ENCODE measurements at places on chromosomes 5 and 9.

GRCh38 chr5:16095612-16096011, 84.0 kb downstream of the MARCHF11 start:
- no peak for DNase-seq

DNA sequence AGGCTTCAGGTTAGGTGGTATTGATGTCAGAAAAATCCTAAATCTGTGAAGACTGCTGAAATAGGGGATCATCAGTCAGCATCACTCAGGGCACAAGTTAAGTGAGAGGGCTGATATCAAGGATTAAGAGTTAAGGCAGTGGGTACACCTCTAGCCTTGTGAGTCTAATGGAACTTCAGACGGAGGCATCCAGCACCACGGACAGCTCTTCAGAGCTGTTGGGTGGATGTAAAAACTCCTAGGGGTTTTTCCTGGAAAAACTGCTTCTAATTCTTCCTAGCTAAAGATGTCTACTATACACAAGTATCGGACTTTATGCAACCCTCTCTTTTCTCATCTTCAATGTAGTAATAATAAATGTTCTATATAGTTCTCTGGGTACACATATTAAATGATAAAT, 165.9 kb downstream of the SH3GL2 start:
- no peak for DNase-seq

DNA sequence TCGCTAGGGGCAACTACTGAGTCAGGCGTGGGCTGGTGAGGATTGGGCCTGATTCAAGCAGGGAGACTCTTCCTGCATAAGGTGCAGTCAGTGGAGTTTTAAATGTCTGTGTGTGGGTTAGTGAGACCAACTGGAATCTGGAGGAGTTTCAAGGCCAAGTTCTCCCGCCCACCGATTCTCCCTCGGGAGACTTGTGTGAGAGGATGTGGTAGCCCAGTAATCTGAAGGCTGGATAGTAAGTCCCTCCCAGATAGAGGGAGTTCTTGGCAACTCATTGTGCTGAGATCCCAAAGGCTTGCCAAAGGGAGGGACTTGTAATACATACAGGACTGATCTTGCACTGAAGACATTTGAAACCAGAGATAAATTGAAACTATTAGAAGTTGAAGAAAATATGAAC, 51.8 kb downstream of the WDR36 start:
- DNase-seq, result peak; percentile 79

- DNase-seq, result no peak
These were observed 93.0 kb upstream of the ANKRD55 start for GRCh38 chr5:56326116-56326515.

DNA sequence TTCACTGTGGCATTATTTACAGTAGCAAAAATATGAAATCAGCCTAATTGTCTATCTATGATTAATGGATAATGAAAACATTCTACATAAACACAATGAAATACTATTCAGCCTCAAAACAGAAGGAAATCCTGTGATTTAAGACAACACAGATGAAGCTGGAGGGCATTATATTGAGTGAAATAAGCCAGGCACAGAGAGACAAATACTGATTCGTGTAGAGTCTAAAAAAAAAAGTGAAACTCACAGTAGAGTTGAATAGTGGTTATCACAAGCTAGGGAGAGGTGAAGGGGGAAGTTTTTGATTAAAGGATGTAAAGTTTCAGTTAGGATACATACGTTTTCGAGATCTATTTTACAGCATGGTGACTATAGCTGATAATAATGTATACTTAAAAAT, 122.2 kb downstream of the ADAMTS6 start:
- DNase-seq, result no peak

DNA sequence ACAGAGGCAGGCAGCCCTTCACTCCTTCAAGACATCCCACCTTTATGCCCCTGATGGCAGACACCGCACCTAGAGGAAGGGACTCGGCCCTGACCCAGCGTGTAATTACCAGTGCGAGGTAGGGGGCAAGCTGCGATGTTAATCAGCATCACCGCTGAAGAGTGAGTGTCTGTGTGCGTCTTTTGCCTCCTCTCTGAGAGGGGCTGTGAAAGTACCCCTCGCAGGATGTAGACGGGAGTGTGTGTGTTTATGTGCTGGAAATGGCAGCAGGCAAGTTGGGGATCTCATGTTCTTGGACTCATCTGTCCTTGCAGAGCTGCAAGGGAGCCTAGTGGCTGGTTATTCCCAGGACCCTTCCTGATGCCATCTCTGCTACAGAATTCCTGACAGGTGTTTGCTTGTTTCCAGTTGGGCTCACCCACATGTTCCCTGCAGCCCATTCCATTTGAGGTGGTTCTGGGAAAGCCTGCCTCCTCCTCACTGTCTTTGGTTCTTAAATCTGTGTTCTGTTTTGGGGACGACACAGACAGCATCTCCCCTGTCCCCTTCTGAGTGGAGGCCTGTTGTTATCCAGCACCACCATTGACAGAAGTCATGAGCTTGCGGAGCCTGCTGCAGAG, 70.5 kb downstream of the ZNF618 start:
- no peak for DNase-seq

- DNase-seq, result no peak
These were observed 130.9 kb downstream of the CD180 start for GRCh38 chr5:67065696-67066095.

- DNase-seq, result no peak
These were observed 551.7 kb downstream of the RAB3C start for GRCh38 chr5:59134471-59135163.

- no peak for DNase-seq
These were observed 309.1 kb downstream of the NSG2 start for GRCh38 chr5:174354571-174354970.

- no peak for DNase-seq
These were observed 134.4 kb downstream of the ATG10 start for GRCh38 chr5:82106207-82106606.

GRCh38 chr5:100595812-100596173, 60.6 kb downstream of the FAM174A start:
- DNase-seq, result no peak

GRCh38 chr5:142713121-142713706, 27.3 kb upstream of the FGF1 start:
- DNase-seq, result peak; percentile 87

GRCh38 chr9:35690614-35691333, 1.0 kb upstream of the TPM2 start:
- DNase-seq, result peak; percentile 82

GRCh38 chr9:137688725-137689124, 69.9 kb downstream of the EHMT1 start:
- no peak for DNase-seq

DNA sequence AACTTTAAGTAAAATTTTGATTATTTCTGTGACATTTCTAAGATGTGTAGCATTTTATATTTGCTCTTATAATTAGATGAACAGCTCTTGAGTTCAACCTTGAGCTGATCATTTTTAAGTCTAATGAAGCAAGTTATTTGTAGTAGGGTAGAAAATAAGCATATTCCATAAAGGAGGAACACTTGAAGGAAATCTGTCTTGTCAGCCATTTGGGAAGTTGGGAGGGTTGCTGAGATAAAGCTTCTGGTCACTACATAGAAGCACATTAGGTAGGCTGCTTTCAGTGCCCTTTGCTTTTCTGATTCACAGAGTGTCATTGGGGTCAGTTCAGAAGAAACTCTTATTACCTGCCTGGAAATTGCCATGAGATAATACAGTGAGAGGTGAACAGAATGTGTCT, 44.1 kb downstream of the SEC24A start:
- DNase-seq, result no peak

GRCh38 chr5:152864991-152865390, 459.9 kb upstream of the NMUR2 start:
- DNase-seq, result no peak

GRCh38 chr5:89213573-89213972, 330.6 kb upstream of the MEF2C start:
- peak; percentile 29 for DNase-seq

GRCh38 chr5:131230406-131230805, 33.4 kb upstream of the CDC42SE2 start:
- no peak for DNase-seq

DNA sequence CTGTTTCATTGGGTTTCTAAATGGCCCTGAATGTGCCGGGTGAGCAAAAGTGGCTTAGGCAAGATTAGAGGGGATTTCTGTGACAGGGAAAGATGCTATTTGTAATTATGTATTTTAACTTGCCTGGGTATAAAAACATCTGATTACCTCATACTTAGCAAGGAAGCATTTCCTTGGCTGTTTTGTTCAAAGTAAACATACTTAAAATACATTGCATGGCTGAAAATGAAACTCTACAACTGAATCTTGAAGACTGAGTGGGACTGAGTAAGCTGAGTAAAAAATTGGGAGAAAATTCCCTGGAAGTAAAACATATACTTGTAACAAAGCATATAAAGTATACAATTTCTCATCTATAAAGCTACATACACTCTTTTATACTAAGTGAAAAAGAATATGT, 197.5 kb downstream of the IRX1 start:
- no peak for DNase-seq

- DNase-seq, result no peak
These were observed 11.3 kb downstream of the SEC24A start for GRCh38 chr5:134659922-134660321.

GRCh38 chr5:143571642-143572624, 168.4 kb upstream of the NR3C1 start:
- DNase-seq, result no peak

GRCh38 chr5:141430332-141431113, at the start of gene PCDHGA12:
Gene PCDHGA12 (plus strand): TSS chr5:141430507. CDS start chr5:141430760, 253 bp downstream.
- DNase-seq, result no peak

GRCh38 chr5:87151547-87151946, 116.1 kb upstream of the RASA1 start:
- DNase-seq, result no peak

DNA sequence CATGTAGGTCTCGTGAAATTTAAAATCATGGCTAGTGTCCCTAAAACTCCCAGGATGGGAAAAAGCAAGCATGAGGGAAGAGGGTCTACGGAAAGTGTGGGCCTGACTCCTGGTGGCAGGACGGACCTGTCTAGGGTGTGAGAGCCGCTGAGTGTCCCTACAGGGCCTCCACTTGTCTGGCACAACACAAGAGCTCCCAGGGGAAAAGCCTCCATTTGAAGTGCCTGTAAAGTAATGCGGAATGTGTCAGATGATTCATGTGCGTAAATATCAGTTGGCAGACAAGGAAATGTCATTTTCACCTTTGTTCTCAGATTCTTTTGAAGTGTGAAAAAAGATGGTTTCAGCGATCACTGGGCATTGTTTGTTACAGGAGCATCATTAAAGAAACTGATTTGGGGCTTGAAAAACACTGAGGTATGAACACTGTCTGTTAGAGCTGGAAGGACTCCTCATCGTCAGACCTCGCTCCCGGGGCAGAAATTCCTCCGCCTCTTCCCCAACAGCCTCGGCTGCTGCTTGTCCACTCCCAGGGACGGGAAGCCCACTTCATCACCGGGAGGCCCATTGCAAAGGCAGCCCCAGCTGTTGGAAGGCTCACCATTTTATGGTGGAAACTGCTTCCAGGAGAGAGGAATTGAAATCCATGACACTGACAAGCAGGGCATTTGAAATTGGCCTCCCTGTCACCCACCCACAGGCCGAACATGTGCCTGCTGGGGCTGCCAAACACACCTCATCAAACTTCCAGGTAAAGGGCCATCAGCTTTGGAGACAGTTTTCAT, 240.8 kb downstream of the FSTL4 start:
- no peak for DNase-seq

DNA sequence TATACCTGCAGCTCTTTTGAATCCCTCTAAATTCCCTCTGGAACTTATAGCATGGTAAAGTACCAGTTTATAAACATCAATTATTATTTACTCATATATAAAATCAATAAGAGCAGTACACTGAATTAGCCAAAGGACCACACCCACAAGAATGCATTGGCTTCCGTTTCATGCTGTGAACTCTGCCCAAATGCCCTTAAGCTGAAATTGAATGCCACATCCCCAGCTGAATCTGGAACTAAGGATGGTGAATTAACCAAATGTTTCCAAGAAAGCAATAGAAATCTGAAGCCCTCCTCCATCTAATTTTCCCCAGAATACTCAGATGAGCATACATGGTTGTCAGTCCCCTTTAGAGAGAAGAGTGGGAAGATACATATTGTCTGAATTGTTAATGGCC, 436.4 kb upstream of the FTMT start:
- DNase-seq, result no peak

GRCh38 chr5:93279296-93279963, 301.6 kb downstream of the NR2F1-AS1 start:
- DNase-seq, result no peak

DNA sequence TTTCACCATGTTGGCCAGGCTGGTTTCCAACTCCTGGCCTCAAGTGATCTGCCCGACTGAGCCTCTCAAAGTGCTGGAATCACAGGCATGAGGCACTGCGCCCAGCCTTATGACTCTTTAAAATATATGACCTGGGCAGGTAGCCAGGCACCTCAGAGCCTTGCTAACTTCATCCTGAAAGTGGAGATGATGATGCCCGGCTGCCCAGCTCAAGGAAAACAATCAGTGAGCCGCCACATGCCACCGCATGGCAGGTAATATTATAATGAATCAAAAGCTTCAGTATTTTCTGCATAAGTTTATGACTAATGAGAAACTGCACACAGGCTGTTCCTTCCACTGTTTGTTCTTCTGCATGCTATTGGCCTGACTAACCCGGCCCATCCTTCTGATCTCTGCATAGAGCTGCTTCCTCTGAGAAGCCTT, 30.4 kb upstream of the DMRT1 start:
- no peak for DNase-seq

DNA sequence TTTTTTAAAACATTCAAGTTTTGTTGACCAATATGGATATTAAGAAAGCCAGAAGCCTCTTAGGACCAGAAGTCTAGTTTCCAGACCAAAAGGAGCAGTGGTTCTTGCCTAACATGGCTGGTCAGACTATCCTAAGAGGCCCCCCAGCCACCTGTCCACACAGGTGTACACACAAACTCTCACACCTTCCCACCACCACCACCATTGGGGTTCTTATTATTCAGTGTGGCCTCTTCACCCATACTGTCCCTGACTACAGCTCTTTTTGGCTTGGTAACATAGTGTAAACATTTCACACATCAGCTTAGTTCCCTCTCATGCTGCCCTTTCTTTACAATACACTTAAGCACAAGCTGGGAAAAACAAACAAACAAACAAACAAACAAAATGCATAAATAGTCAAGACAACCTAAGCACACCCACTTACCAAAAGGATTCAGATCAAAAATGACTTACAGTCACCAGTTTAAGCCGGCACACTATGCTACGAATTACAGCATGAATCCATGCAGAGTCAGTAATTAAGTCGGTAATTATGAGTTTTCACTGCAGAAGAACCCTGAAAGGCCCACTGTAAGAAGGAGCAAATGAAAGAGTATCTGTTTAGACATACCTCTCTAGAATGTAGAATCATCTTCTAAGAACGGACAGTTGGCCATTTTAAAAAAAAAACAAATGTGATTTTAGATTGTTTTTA, 9.5 kb downstream of the LHFPL2 start:
- DNase-seq, result no peak

DNA sequence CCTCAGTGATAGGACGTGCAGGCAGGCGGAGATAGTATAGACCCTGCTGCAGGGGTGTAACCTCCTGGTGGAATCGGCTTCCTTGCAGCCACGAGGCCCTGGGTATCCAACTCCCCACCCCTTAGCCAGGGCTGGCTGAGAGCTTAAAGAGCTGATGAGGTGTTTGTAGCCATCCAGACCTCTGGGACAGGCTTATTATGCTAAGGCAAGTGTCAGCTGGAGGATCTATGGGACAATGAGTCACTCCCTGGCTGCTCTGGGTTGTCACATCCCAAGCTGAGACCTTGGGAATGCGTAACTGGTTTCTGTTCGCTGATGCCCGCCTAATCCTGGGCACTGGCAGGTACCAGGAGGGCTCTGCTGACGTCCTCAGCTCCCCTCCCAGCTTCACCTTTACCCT, 38.9 kb downstream of the DAB2IP start:
- DNase-seq, result no peak

All from ovary (tissue), 10 donors.